ENCODE measurements at places on chromosomes 6 and 20. TPM values are rescaled to one million over a fixed set of nuclear protein-coding genes. Genes with fewer than 3 reads are reported as not detected.

The RBL1 gene
- total RNA-seq, result 4.3 TPM

The NANP gene
- 5.9 TPM for total RNA-seq

The VGLL2 gene
- not detected for total RNA-seq

The EDN1 gene
- 91.0 TPM for total RNA-seq

The OLIG3 gene
- total RNA-seq, result not detected
